Hematopoietic multipotent progenitor cell (in vitro differentiated cells): ENCODE measurements at places on chromosomes 4 and X. TPM values are rescaled to one million over a fixed set of nuclear protein-coding genes. Genes with fewer than 3 reads are reported as not detected.
A peak's percentile ranks its signal among the peaks of the same experiment; 100 is the strongest.

GRCh38 chr4:148162991-148163390 is 279.2 kb downstream of the NR3C2 start:
- no peak for DNase-seq

The VCX gene
- not detected for total RNA-seq

- peak; percentile 5 for DNase-seq
Measured at GRCh38 chrX:56800801-56801200, 71.8 kb downstream of the NBDY start.

The VCX3B gene
- total RNA-seq: not detected

DNA sequence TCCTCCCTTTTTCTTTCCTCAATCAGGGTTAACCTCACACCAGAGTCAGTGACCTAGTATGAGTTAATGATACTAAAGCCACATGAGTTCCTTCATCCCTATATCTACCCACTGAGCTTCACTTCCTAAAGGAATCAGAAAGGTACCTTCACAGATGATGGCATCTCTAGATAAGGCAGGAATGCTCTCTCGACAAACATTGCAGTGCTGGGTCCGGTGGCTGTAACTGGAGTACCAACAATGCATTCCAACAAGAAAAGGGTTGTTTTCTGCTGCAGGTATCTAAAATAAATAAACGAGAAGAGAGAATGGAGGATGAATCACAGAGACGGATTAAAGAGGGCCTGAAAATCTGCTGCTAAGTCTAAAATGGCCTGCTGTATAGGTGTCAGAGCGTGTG is 66.7 kb downstream of the DGKK start:
- no peak for DNase-seq

DNA sequence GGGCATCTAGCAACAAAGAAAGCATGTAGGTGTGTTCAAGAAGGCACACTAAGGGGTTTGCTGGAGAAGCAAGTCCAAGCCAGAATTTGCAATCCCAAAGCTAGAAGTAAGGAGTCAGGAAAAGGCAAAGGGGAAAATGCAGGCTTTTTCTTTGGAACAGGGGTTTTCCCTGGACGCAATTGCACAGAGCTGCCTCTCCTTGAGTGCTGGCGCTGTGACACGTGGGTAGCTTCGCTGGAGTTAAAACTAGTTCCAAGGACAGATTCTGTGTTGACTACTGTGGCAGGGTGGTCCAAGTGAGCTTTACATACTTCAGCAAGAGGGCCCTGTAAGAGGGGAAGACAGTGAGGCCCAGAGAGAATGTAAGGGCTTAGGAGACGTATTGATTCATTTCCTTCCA is 277.1 kb downstream of the ADGRA3 start:
- no peak for DNase-seq

The F11 gene
- not detected for total RNA-seq

GRCh38 chr4:864456-865120 is 38.7 kb upstream of the CPLX1 start:
- DNase-seq: no peak

GRCh38 chrX:1359477-1359873 is 22.9 kb downstream of the IL3RA start:
- DNase-seq: no peak

GRCh38 chrX:19017271-19017670 is 33.4 kb upstream of the PHKA2 start:
- DNase-seq: no peak

GRCh38 chr4:7885216-7886006 is 54.2 kb downstream of the AFAP1 start:
- DNase-seq: no peak

GRCh38 chrX:20362268-20363267 is 95.9 kb upstream of the RPS6KA3 start:
- DNase-seq: peak; percentile 80

DNA sequence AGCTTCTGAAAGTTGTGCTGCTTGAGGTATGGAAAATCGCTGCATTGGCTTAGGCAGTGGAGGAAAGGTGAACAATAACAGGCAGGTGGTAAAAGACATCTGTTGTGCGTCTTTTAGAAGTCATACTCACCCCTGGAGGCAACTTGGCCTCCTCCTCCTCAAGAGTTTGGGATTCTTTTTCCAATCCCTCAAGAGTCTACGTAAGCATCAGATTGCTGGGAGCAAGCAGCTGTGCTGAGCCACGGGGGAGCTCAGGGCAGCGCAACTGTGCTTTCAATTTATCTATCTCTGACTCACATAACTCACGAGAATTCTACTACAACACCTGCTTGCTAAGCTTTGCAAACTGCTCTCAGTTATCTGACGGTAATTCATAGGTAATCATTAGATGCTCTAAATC is 6.4 kb upstream of the RBMX2 start:
- no peak for DNase-seq

GRCh38 chrX:153441981-153442380 is 3.9 kb downstream of the TREX2 start:
- no peak for DNase-seq
